ENCODE measurements at places on chromosomes 13 and 19.

DNA sequence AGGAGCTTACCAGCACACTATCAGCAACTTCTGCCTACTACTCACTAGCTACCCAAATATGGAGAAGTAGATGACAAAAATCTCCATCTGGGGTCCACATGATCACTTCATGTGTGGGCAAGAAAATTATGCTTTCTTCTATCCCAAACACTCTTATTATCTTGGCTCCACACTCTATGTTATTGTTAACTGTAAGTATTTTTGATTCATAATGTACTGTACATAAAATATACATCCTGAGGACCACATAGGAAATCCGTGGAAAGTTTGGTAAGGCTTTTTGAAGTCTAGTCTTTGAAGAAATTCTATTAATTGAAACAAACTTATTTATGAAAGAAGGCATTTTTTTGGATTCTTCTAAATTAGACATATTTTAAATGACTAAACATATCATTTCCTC, 378.8 kb downstream of the DACH1 start:
- DNase-seq = no peak
- no peaks in the 10 kb centered on the region for H3K4me1 ChIP-seq
- H3K27me3 ChIP-seq = no peaks in the 10 kb centered on the region
- no peak overlapping the region for H3K27ac ChIP-seq
- H3K4me3 ChIP-seq = no peak overlapping the region

DNA sequence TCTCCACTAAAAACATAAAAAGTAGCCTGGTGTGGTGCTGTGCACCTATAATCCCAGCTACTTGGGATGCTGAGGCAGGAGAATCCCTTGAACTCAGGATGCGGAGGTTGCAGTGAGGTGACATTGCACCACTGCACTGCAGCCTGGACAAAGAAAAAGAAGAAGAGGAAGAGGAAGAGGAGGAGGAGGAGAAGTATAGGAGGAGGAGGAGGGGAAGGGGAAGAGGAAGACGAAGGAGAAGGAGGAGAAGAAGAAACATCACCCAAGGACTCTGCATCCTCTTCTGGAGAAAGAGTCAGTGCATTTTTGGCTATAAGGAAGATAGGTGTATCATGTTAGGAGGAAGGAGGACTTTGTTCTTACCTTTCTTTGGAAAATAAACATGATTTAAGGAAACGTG, 13.0 kb upstream of the FPR3 start:
- peaks cover 7% of the 10 kb centered on the region for H3K27me3 ChIP-seq
- H3K27ac ChIP-seq = no peak overlapping the region

GRCh38 chr13:85737952-85738351, 61.3 kb downstream of the SLITRK6 start:
- H3K4me1 ChIP-seq = no peaks in the 10 kb centered on the region
- H3K27me3 ChIP-seq = no peaks in the 10 kb centered on the region
- H3K4me3 ChIP-seq = no peak overlapping the region
- H3K36me3 ChIP-seq = peaks cover 5% of the 10 kb centered on the region

- H3K4me3 ChIP-seq = no peak overlapping the region
- no peak overlapping the region for H3K27ac ChIP-seq
- H3K27me3 ChIP-seq = no peaks in the 10 kb centered on the region
- no peak for DNase-seq
These were observed 29.1 kb upstream of the CSNK1A1L start for GRCh38 chr13:37134411-37135041.

GRCh38 chr13:107271227-107271626, 703.3 kb upstream of the ARGLU1 start:
- H3K4me3 ChIP-seq = no peak overlapping the region
- DNase-seq = no peak
- H3K27ac ChIP-seq = no peak overlapping the region
- H3K27me3 ChIP-seq = no peaks in the 10 kb centered on the region

- H3K4me3 ChIP-seq = no peak overlapping the region
- DNase-seq = no peak
- peaks cover 8% of the 10 kb centered on the region for H3K36me3 ChIP-seq
These were observed 954.7 kb downstream of the PCDH9 start for GRCh38 chr13:66275416-66275815.

DNA sequence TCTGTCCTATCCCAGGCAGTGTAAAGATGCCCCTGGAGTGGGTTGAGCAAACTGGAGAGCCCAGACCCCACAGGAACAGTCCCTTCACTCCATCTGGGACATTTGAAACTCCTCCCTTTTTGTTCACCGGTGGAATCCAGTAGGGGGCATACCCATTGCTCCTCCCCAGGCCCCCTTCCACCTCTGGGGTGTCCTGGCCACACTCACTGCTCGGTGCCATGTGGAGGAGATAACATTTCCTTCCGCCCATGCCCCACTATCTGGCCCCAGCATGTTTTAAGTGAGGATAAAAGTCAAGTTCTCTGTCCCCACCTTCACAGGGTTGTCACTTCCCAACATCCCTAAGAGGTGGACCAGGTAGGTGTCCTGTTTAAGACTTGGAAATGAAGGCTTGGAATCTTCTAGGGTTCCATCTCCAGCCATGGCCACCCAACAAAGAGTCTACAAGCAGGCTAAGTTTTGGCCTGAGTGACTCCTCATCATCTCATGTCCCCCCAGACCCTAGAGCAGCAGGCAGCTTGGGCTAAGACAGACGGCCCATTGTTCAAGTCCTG, 9.3 kb downstream of the ZNF526 start:
- H3K36me3 ChIP-seq = peaks cover 10% of the 10 kb centered on the region
- no peak for DNase-seq
- peak overlapping the region; percentile 76 for H3K27ac ChIP-seq
- H3K4me3 ChIP-seq = no peak overlapping the region

- peak; percentile 65 for DNase-seq
- peak within 1 kb of the TSS; percentile 93 for H3K4me3 ChIP-seq
- H3K27me3 ChIP-seq = no peaks in the 10 kb centered on the region
These were observed at the start of gene TSC22D1 for GRCh38 chr13:44575741-44576350. TSS of gene TSC22D1 (minus strand) at chr13:44576330. CDS start at chr13:44576074, 256 bp downstream.

GRCh38 chr13:63425131-63425530, 2009.5 kb upstream of the PCDH20 start:
- H3K27me3 ChIP-seq = no peaks in the 10 kb centered on the region
- no peak overlapping the region for H3K27ac ChIP-seq
- no peaks in the 10 kb centered on the region for H3K36me3 ChIP-seq
- no peak overlapping the region for H3K4me3 ChIP-seq
- DNase-seq = no peak

GRCh38 chr13:31334547-31334946, 134.8 kb downstream of the B3GLCT start:
- H3K4me1 ChIP-seq = no peaks in the 10 kb centered on the region
- H3K27me3 ChIP-seq = peaks cover 3% of the 10 kb centered on the region
- H3K27ac ChIP-seq = no peak overlapping the region
- peaks cover 6% of the 10 kb centered on the region for H3K36me3 ChIP-seq
- no peak for DNase-seq

- no peaks in the 10 kb centered on the region for H3K36me3 ChIP-seq
- no peaks in the 10 kb centered on the region for H3K4me1 ChIP-seq
- H3K27ac ChIP-seq = no peak overlapping the region
- no peak overlapping the region for H3K4me3 ChIP-seq
These were observed 19.7 kb downstream of the ZNF536 start for GRCh38 chr19:30391554-30392551.

- no peak overlapping the region for H3K4me3 ChIP-seq
- H3K27ac ChIP-seq = no peak overlapping the region
- H3K27me3 ChIP-seq = no peaks in the 10 kb centered on the region
- DNase-seq = no peak
These were observed 423.4 kb downstream of the RFC3 start for GRCh38 chr13:34241332-34241731.

DNA sequence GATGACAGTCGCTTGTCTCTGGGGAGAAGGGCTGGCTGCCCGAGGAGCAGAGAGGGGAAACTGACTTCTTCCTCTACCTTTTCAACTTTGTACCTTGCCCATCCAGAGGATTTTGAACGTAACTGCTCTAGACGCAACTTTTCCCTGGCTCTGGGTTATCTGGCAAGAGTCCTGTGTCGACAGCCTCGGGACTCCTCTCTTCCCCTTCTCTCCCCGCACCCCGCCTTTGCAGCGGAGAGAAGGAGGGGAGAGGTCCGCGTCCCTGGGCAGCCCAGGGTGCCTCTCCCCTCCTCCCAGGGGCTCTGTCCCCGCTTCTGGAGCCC, 574 bp downstream of the SH3GL1 start:
- H3K27ac ChIP-seq = peak overlapping the region; percentile 95
- H3K36me3 ChIP-seq = peaks cover 2% of the 10 kb centered on the region
- peaks cover 50% of the 10 kb centered on the region for H3K4me1 ChIP-seq
- peak overlapping the region; percentile 94 for H3K4me3 ChIP-seq
- no peaks in the 10 kb centered on the region for H3K27me3 ChIP-seq

GRCh38 chr13:95524264-95524901, 28.1 kb upstream of the CLDN10 start:
- no peak overlapping the region for H3K27ac ChIP-seq
- H3K4me3 ChIP-seq = no peak overlapping the region
- H3K27me3 ChIP-seq = peaks cover 9% of the 10 kb centered on the region
- H3K36me3 ChIP-seq = no peaks in the 10 kb centered on the region
- H3K4me1 ChIP-seq = no peaks in the 10 kb centered on the region

GRCh38 chr19:39449116-39449797, 3.9 kb downstream of the SUPT5H start:
- H3K4me3 ChIP-seq = peak overlapping the region; percentile 93
- H3K4me1 ChIP-seq = peaks cover 67% of the 10 kb centered on the region
- H3K36me3 ChIP-seq = peaks cover 17% of the 10 kb centered on the region
- no peaks in the 10 kb centered on the region for H3K27me3 ChIP-seq
- DNase-seq = no peak

GRCh38 chr19:38375098-38375493, 725 bp downstream of the PSMD8 start:
- H3K27ac ChIP-seq = peak overlapping the region; percentile 98
- H3K4me1 ChIP-seq = peaks cover 34% of the 10 kb centered on the region
- no peak for DNase-seq
- H3K4me3 ChIP-seq = peak overlapping the region; percentile 99
- H3K36me3 ChIP-seq = peaks cover 9% of the 10 kb centered on the region
- peaks cover 7% of the 10 kb centered on the region for H3K27me3 ChIP-seq

GRCh38 chr13:43484432-43485225, 302.1 kb downstream of the ENOX1 start:
- DNase-seq = no peak
- peaks cover 8% of the 10 kb centered on the region for H3K27me3 ChIP-seq
- H3K4me1 ChIP-seq = no peaks in the 10 kb centered on the region
- no peak overlapping the region for H3K4me3 ChIP-seq

DNA sequence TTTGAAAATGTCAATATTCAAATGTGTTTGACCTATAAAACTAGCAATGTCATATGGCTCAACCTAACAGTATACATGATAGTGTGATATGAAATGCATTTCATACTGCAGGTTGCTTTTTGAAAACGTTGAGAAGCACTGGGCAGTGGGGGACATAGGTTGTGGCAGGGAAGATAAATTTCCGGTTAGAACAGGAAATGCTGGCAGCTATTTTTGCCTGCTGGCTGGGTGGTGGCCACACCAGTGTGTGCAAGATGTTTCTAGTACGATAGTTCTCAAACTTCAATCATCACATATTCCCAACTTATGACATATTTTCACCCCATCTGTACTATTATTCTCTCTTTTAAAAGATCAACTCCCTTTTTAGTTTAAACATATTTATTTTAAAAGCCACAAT, 17.2 kb downstream of the FXYD5 start:
- H3K4me1 ChIP-seq = peaks cover 10% of the 10 kb centered on the region
- peaks cover 2% of the 10 kb centered on the region for H3K36me3 ChIP-seq
- H3K4me3 ChIP-seq = no peak overlapping the region
- H3K27me3 ChIP-seq = no peaks in the 10 kb centered on the region
- peak overlapping the region; percentile 90 for H3K27ac ChIP-seq

DNA sequence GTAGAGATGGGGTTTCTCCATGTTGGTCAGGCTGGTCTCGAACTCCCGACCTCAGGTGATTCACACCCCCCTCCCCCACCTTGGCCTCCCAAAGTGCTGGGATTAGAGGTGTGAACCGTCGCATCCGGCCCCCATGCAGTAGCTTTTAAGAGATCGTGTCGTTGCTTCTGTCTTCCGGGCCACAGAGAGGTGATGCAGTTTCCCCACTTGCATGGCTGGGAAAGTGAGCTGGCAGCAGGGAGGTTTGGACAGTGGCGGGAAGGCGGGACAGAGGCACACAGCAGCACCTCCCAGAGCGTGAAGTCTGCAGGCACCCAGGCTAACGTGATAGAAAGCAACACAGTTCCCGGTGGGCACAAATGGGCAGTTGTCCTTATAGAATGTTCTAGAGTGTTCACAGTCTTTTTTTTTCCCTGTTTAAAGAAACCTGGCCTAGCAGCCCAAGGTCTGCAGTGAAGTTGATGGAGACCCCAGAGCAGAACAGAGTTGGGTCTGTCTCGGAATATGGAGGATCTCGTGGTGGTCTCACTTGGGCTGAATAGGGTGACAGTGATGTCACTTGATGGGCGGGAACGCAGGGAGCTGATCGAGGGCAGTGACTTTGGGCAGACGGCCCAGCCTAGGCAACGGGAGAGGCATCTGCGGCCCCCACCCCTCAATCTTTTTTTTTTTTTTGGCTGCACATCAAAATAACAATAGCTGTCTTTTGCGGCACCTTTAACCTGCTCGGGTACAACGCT, 4.9 kb downstream of the UHRF1 start:
- H3K27ac ChIP-seq = peak overlapping the region; percentile 94
- no peaks in the 10 kb centered on the region for H3K27me3 ChIP-seq
- H3K4me3 ChIP-seq = peak overlapping the region; percentile 100
- DNase-seq = no peak

GRCh38 chr13:99310382-99311031, 3.3 kb upstream of the GPR183 start:
- H3K4me1 ChIP-seq = peaks cover 59% of the 10 kb centered on the region
- H3K4me3 ChIP-seq = peak overlapping the region; percentile 39
- H3K36me3 ChIP-seq = peaks cover 17% of the 10 kb centered on the region
- no peak for DNase-seq

DNA sequence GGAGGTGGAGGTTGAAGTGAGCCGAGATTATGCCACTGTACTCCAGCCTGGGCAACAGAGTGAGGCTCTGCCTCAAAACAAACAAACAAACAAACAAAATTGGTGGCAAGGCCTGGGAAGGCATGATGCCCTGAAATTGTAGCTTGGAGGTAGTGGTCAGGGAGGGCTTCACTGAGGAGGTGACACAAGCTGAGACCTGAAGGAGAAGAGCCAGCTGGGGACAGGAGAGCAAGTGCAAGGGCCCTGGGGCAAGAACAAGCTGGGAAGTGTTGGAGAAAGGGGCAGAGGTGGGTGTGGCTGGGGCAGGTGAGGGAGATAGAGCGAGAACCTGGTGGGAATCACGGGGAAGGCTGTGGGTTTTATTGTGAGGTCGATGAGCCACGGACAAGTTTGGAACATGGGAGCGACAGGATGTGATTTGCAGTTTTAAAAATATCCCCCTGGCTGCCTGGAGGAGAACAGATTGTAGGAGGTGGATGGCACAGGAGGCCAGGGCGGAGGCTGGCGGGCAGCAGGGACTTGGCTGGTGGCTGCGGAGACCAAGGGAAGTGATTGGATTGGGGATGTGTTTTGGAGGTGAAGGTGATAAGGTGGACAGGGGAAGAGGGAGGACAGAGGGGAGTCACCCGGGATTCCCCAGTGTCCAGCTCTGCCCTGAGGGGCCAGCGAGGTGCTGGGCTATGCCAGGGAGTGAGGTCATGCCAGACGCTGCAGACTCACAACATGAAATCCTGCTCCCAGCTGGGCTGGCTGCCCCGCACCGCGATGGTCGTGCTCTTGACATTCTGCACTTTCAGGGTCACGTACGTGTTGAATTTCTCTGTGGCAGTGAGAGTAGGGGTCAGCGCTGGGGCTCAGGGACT, 14.0 kb downstream of the UNC13A start:
- H3K27me3 ChIP-seq = peaks cover 20% of the 10 kb centered on the region
- no peaks in the 10 kb centered on the region for H3K36me3 ChIP-seq
- DNase-seq = peak; percentile 49
- no peaks in the 10 kb centered on the region for H3K4me1 ChIP-seq
- H3K27ac ChIP-seq = no peak overlapping the region

- DNase-seq = peak; percentile 90
- H3K36me3 ChIP-seq = peaks cover 50% of the 10 kb centered on the region
These were observed at the start of gene ZNF226 for GRCh38 chr19:44164673-44165512. TSS of gene ZNF226 (plus strand) at chr19:44165100. CDS start at chr19:44170081, 4,981 bp downstream.

Measured in natural killer cell treated with Interleukin-12 subunit alpha and Interleukin-12 subunit beta and Interleukin-15 and Interleukin-18, amount 100 ng/mL, for 72 hours (primary cell).